ENCODE measurements at places on chromosomes 5 and 9.

GRCh38 chr5:179258922-179259730, 86.1 kb downstream of the ADAMTS2 start:
- DNase-seq, result peak; percentile 59

GRCh38 chr9:132622159-132622558, 39.8 kb downstream of the BARHL1 start:
- peak; percentile 50 for DNase-seq

DNA sequence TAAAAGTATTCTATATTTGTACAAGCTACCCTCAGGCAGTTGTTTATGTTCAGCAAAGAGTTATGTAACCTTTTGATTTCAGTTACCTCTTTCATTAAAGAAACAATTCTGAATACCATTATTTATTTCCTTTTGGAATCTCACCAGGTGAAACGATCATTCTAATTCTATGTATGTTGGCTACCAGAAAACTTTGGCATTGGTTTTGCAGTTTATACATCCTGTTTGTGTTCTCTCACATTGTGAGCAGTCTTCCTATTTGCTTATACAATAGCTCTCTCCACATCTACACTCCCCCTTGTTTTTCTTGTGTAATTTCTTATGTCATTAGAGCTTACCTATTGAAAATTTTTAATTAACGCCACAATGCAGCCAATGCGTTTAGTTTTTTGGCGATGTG, 276.0 kb upstream of the MPDZ start:
- no peak for DNase-seq

DNA sequence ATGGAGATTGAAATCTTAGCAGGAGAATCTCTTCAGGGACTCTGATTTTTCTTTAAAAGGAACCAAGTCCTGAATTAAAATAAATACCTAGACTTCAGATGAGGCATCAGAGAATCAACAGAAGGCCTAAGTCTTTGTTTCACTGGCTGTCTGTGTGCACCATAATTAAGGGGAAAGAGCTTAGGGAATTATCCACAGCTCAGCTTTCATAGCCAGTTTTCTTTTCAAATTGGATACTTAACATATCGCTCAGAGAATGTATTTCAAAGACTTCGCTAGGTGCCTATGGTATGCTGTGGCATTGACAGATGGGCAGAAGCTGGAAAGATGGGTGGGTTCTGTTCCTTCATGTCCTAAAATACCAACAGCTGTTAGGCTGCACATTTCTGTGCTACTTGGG, 325.8 kb downstream of the TMEM38B start:
- no peak for DNase-seq

DNA sequence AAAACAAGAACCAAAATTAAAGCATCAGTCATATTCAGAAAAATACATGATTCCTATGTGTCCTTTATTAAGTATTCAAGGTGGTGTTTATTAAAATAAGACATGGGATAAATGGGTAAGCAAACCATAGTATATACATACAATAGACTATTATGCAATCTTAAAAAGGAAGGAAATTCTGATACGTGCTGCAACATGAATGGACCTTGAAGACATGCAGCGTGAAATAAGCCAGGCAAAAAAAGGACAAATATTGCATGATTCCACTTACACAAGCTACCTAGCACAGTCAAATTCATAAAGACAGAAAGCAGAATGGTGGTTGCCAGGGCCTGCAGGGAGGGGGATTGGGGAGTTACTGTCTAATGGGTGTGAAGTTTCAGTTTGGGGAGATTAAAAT, 127.7 kb downstream of the DMAC1 start:
- no peak for DNase-seq

- DNase-seq, result peak; percentile 95
Observed at GRCh38 chr5:169945831-169946261, 34.4 kb downstream of the INSYN2B start.

DNA sequence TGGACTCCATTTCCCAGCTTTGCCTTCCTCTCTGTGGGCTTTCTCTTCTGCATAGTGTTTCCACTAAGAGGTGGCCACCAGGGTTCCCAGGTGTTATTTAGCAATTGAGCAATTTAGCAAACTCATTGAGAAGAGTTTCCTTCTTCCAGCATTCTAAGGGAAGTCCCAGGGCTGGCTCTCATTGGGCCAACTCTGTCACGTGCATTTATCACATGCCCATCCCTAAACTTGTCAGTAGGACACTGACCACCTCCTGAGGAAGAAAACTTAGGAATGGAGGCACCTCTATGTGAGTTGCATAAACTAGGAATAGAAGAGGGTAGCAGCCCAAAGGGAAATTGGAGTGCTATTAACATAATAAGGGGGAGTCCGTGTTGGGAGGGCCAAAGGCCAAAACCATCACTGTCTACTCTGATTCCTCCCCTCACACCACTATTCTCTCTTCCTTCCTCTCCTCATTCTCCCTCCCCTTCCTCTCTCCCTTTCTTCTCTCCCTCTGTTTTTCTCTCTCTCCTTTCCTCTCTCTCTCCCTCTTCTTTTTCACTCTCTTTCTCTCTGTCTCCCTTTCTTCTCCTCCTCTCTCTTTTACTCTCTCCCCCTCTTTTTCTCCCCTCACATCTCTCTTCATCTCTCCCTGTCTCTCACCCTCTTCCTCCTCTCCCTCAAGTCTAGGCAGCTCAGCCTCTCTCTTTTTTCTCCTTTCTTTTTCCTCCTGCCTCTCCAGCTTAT, 213.4 kb downstream of the PALM2AKAP2 start:
- no peak for DNase-seq

DNA sequence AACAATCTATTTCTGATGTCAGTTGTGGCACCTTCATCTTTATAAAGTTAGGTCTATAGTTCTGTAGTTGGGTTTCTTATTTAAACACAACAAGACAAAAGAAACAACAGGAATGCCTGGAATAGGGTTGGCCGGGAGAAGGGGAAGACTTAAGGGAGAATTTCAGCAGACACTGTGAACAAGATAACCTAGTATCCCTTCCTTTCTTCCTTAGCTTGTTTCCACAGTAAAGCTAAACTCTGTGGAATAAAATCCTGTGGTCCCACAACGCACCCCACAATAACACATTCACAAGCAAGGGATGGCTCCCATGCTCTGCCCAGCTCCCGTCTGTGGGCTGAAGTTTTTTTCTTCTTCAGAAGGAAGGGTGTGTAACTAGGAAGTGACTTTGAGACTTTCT, 124.9 kb upstream of the SMARCA2 start:
- DNase-seq, result no peak

DNA sequence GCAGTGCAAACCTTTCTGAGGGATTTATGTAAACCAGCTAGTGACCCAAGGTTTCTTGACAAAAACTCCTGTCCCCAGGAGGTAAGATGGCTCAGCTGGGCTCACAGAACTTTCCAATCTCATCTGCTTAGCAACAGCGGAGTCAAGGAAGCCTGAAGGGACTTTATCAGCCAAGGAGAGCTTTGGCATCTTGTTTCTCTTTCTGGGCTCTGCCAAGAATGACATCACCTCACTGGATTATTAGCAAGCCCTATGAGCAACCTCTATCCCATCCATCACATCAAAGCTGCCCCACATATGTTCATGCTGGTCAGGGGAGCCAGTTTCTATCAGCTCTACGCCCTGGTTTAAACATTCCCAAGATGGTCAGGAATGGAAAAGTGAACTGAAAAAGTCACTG, 461.3 kb downstream of the ENC1 start:
- peak; percentile 66 for DNase-seq

DNA sequence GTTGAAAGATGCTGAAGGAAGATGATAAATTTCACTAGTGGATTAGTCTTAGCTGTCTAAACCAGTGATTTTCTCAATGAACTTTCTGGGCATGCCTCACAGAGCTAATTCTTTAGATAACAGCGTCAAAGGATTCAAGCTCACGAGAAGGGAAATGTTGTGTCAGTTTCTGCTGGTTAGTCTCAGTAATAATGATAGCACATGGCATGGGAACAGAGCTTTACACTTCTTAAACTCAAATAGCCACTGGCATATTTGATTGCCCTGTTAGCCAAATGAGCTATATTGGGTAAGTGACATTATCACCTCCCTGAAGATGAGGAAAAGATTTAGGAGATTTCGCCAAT, 139.3 kb upstream of the NR3C1 start:
- DNase-seq, result no peak

- DNase-seq, result peak; percentile 86
Observed at GRCh38 chr5:54719384-54720283, 202.1 kb downstream of the SNX18 start.
